ENCODE measurements at places on chromosomes 3 and 15. TPM values are rescaled to one million over a fixed set of nuclear protein-coding genes. Genes with fewer than 3 reads are reported as not detected.

The LMOD3 gene
- not detected for total RNA-seq

The TNNC1 gene
- 3.9 TPM for total RNA-seq

The TIPIN gene
- total RNA-seq = 6.0 TPM

The BFSP2 gene
- total RNA-seq = 6.6 TPM

The GASK1A gene
- not detected for total RNA-seq

The GHRL gene
- 1.1 TPM for total RNA-seq

The ZXDC gene
- total RNA-seq = 59.8 TPM

The GOLGA6L9 gene
- total RNA-seq = 2.9 TPM

The SKOR1 gene
- total RNA-seq = 2.5 TPM
